ENCODE measurements at places on chromosomes 4 and X.
A peak's percentile ranks its signal among the peaks of the same experiment; 100 is the strongest.

- no peak for DNase-seq
Observed at GRCh38 chr4:168796362-168797106, 213.5 kb downstream of the CBR4 start.

GRCh38 chrX:19839770-19840254 lies 47.6 kb downstream of the SH3KBP1 start:
- DNase-seq, result no peak

DNA sequence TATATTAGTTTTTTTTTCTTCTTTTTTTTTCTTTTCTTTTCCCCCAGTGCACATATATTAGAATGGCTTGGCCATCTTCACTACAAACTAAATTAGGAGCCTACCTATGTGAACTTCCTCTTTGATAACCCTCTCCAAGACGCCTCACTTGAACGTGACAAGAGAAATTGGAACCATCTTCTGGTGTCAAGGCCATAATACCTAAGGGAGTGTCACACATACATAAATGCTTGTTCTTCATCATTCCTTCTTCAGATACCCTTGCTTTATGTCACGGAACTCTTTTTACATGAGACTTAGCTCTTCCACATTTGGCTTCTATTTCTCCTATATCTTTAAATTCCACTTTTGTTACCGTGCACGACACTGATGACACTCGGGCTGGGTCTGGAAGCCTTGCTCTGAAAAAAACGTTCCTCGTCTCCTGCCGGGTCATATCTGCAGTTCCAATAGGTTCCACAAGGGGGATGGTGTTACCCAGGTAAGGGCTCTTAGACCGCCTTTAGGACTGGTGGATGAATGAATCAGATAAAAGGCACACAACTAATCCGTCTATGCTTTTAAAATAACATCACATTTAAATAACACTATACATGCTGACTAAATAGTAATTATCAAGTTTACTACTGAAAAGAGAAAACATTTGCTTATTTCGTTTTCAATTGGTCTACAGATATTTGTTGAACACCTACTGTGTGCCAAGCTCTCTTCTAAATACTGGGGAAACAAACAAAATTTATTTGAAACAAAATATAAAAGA lies 19.9 kb downstream of the DGAT2L6 start:
- peak; percentile 11 for DNase-seq

DNA sequence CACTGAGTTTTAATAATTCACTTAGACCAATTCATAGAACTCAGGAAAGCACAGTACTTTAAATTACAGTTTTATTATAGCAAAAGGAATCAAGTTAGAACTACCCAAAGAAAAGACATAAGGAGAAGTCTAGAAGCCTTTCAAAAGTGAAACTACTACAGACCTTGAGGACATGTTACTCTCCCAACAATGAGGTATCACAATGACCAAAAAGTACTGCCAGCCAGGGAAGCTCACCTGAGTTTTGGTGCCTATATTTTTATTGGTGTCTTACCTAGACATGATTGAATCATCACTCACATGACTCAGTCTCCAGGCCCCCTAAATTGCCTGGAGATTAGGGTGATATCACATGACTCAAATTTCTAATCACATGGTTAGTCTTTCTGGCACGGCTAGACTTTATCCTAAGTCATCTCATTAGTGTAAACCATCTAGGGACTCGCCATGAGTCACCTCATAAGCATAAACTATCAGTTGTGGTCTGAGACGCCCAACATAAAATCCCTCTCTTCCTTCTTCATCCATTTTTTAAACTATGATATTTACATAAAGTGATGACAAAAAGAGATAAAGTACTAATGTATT lies 372.3 kb downstream of the TMA16 start:
- DNase-seq, result no peak

GRCh38 chrX:42077675-42078074 lies 154.3 kb upstream of the CASK start:
- no peak for DNase-seq

DNA sequence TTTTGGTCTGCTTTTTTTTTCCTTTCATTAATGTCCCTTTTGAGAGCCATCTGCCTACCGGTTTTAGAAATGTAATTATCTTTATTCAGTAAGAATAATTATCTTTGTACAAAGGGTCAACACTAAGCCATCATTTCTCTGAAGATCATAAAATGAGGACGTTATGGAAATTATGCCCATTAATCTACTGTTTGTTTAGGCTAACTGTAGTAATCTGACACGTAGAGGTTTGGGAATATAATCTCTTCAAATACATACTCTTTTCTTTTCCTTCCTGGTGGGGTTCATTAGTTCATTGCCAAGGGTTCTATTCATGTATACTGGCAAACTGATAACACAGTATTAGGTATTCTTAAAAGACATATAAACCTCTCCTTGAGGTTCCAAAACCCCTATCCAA lies 3.8 kb upstream of the HSD17B13 start:
- DNase-seq, result no peak

DNA sequence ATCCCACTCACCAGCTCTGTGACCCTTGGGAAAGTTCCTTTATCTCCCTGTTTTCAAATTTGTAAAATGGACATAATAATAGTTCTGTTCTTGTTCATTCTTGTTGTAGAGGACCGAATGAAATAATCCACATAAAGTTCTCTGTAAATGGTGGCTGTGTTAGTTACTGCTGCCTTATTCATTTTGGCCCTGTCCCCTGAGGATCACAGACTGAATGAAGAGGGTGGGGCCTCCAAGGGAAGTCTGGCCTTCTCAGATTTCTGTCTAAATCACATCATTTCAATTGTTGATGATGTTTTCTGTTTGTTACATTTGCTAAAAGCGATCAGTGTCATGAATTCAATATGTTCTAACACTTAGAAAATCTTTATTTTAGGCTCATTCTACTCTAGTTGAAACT lies 117.9 kb downstream of the PPEF1 start:
- DNase-seq, result no peak

DNA sequence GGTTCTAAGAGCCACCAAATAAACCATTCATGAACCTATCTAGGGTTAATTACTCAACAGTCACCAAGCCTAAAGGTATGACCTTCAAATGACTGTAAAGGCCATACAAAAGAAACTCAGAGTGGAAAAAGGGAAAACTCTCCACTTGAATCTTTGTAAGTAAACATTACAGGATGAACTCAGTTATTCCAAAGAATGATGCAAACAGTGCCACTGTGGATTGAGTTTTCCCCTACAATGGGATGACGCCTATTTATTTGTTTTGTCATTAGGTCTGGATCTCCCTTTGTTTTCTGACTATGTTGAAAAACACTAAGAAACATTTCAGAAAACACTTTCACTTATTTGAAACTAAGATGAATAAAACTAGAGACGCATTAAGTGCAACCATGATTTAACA lies 12.7 kb downstream of the NUDT6 start:
- no peak for DNase-seq

- no peak for DNase-seq
Observed at GRCh38 chrX:144259054-144259453, 375.2 kb downstream of the UBE2NL start.

- DNase-seq, result no peak
Observed at GRCh38 chr4:154612472-154613414, at the start of gene FGG. TSS of gene FGG (minus strand) at chr4:154612656. CDS start at chr4:154612609, 47 bp downstream.

DNA sequence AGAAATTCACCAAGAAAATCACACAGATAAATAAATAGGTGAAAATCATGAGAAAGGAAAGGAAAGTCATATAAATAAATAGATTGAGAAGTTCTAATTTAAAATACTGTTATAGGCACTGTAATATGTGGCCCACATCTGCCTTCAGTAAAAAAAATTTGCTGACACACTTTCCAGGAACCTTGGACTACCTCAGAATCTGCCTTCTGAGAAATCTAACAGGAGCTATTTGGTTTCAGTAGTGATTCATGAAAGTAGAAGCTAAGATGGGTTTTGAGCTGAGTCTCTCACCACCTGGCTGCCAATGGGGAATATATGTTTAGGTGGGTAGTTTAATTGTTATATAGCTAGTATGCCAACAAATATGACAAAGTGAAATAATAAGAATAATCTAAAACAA lies 810.0 kb downstream of the RAB28 start:
- DNase-seq, result no peak

DNA sequence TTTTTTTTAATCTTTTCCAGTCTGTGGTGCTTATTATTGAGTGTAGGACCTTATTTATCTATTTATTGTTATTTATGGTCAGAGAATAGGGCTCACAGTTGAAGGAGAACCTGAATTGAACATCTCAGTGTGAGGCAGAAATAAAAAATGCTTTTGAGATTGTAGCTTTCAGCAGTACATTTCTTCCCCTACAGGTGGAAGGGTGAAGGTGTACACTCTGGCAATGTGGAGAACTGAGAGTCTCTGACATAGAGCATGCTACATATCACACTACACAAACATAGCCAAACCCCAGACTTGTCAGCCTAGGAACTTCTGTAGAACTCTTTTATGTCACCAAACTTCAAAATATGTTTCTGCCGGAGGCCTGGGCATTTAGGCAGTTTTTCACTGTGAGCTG lies 140.2 kb downstream of the STIM2 start:
- DNase-seq, result no peak

DNA sequence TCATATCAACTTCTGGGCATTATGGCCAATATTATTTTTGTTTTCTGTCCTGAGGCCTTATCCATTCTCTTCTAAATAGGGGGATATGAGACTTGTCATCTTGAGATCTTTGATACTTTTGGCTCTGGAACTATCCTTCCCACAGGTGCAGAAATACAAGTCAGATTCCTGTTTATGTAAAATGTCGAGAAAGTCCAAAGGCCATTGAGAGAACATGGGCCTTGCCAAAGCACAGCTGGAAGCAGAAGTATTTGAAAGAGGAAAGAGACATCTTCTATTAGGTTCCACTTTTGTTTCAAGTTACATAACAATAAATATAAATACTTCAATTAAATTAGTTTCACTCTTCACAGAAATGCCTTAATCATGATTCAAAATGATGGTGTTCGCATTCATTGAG lies 20.8 kb upstream of the PRSS48 start:
- no peak for DNase-seq

Measured in NCI-H2227 treated with DMSO at 0.1 percent for 48 hours (cell line).